Activated CD4-positive, alpha-beta memory T cell treated with anti-CD3 and anti-CD28 coated beads for 36 hours (primary cell): ENCODE measurements at places on chromosomes 13 and 19.

- DNase-seq = no peak
Measured at GRCh38 chr13:91513790-91514189, 115.4 kb downstream of the GPC5 start.

DNA sequence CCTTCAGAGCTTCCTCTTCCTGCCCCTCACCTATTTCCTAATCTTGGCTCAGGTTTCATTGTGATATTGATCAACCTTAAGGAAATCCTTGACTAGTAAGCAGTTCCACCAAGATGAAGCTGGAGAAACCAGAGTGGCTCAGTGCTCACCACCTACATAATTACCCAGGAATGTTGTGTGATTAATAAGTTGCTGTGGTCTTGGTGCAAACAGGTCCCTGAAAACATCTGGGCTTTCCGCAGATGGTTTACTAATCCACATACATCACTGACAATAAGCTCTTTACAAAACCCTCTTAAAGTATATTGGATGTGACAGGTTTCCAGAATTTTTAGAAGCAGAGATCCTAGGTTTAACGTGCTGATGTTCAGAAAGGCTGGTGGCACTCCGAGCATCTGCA, 8.6 kb upstream of the SERP2 start:
- DNase-seq = no peak

DNA sequence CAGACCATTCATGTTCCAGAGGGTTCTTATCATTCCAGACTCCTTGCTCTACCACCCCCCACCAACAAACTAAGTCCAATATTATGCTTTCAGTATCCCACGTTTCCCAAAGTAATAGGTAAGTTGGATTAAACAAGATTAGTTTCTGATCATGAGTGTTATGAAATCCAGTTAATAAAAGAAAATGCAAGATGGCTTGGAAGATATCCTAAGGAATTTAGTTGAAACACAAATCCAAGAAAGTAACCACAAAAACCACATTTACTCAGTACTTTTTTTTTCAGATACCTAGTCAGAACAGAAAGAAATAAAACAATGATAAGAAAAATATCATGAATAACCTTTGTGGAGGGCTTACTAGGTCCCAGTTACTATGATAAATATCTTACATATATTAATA, 119.4 kb upstream of the MIR17HG start:
- DNase-seq = no peak

GRCh38 chr13:73610799-73611592, 523.2 kb downstream of the KLF12 start:
- no peak for DNase-seq

- no peak for DNase-seq
Measured at GRCh38 chr13:108621462-108621861, 7.9 kb upstream of the MYO16 start.
